ENCODE measurements at places on chromosomes 1 and 21.

DNA sequence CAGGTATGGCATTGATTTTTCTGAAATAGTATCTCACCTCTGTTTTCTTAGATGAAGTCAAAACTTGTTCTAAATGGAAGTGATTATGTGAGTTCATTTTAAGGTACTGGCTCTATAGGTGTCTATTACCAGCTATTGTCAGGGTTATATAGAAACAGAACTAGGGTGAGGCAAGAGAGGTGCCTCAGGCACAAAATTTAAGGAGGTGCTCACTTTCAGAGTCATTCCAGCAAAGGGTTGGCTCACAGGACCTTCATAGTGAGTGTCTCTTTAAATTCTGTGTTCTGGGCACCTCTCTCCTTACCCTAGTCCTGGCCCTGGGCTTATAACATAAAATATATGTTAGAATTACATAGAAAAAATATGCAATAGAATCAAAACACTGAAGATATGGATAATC is 49.3 kb downstream of the KIAA0319L start:
- DNase-seq, result no peak

DNA sequence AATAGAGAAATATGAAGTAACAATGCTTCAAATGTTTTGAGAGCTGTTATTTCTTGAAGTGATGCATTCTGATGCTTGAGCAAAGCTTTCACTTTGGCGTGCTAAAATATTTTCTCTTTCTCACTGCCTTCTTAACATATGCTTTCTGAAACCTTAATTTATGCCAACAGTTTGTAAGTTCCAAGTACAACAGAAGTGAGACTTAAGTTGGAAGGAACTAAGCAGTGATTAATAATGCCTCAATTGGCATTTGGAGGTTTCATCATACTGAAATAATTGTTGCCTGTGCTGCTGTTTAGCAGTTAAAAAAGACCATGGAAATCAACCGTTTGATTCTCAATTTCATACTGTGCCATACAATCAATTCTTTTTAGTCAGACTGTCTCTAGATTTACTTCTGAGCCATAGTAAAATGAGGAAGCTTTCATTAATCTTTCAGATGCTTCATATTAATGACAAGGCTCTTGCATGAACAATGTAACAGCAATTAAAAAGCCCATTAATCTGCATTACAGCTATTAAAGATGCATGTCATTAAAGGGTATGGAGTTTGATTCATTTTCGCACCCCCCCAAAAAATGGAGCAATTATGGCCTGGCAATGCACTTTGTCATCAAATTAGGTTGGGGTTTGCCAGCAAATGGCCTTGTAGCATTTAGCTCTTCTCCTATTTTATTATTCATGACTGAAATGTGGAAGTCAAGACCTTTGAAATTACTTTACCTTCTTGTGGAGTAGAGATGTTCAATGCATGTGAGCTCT is 375.3 kb downstream of the USH2A start:
- DNase-seq, result no peak

- DNase-seq, result no peak
These were observed 129.8 kb downstream of the PBX1 start for GRCh38 chr1:164688791-164689190.

DNA sequence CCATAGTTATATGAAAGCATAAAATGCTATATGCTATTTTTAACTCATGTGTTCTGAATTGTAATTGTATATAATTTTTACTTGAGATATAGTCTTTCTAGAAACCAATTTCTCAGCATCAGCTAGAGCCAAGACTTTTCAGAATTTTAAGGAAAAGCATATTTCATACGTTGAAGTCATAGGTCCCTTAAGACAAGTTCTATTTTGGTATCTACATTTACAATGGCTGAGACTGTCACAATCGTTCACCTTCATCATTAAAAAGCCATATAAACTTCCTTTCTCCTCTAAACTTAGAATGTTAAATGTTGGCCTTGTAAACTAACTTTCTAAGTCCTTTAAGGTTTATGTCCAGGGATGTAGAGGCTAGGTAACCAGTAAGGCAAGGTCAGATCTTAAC is 104.1 kb downstream of the LRRC40 start:
- no peak for DNase-seq

- DNase-seq, result no peak
These were observed 5.0 kb upstream of the EEIG2 start for GRCh38 chr1:108554682-108555427.

GRCh38 chr1:14915356-14916054 is 238.0 kb upstream of the TMEM51 start:
- DNase-seq, result no peak

GRCh38 chr1:5514527-5515183 is 477.6 kb downstream of the NPHP4 start:
- no peak for DNase-seq

DNA sequence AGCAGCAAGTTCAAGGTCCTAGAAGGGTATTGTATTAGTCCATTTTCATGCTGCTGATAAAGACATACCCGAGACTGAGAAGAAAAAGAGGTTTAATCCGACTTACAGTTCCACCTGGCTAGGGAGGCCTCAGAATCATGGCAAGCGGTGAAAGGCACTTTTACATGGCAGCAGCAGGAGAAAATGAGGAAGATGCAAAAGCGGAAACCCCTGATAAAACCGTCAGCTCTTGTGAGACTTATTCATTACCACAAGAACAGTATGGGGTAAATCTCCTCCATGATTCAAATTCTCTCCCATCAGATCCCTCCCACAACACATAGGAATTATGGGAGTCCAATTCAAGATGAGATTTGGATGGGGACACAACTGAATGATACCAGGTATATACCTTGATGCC is 409.5 kb downstream of the NTNG1 start:
- no peak for DNase-seq

GRCh38 chr1:89546082-89546889 is 21.7 kb downstream of the LRRC8B start:
- no peak for DNase-seq

GRCh38 chr1:93501399-93501798 is 53.5 kb downstream of the FNBP1L start:
- DNase-seq, result no peak

All from right atrium auricular region (tissue), 2 donors.